T-helper 1 cell (primary cell): ENCODE measurements at places on chromosomes 16 and 17.

- no peak for DNase-seq
Observed at GRCh38 chr17:81681672-81682071, 1.9 kb downstream of the ARL16 start.

GRCh38 chr16:69662901-69663300, 63.5 kb downstream of the NQO1 start:
- DNase-seq: no peak

- DNase-seq: no peak
Observed at GRCh38 chr17:61467416-61468262, 15.4 kb downstream of the TBX4 start.

DNA sequence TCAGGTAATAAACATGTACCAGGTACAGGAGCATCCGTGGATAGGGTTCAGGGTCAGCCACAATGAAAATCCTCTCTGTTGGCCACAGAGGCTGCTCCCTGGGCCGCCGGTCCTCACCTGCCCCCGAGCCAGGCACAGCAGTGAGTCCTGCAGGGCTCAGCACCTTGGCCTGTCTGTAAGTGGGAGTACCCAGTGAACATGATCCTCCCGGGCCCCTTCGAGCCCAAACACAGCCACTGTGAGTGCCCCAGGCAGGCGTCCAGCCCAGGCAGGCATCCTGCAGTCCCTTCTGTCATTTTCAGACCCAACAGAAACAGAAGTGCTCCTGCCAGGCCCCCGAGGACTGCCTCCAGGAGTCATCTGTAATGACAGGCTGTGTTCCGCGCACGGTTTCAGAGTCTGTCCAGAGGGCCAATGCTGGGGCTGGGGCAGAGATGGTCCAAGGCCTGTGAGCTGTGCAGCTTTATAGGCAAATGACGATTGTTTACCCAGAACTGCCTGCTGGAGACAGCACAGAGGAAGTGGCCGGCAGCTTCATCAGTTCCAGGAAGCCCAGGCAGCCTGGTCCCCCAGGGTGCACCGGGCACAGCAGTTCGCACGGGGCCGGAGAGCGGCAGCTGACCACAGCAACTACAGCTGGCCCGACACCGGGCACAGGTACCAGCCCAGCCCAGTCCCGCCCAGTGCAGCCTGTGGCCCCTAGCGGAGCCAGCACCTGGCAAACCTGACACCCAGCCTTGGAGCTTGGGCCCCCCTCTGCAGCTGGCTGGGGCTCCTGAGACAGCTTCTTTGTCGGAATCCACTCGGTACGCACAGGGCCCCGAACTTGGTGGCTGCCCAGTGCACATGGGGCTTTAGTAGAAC, 13.2 kb downstream of the SLC7A5 start:
- no peak for DNase-seq

- DNase-seq: no peak
Observed at GRCh38 chr17:51805765-51806164, 352.7 kb downstream of the CA10 start.
